ENCODE measurements at places on chromosomes 16 and 17.
A peak's percentile ranks its signal among the peaks of the same experiment; 100 is the strongest.

- H3K27me3 ChIP-seq: no peaks in the 10 kb centered on the region
- peak overlapping the region; percentile 37 for H3K27ac ChIP-seq
- no peaks in the 10 kb centered on the region for H3K36me3 ChIP-seq
These were observed 3.9 kb upstream of the ARHGAP17 start for GRCh38 chr16:25018972-25019617.

GRCh38 chr16:66639091-66639885 lies 34.8 kb downstream of the CMTM3 start:
- no peaks in the 10 kb centered on the region for H3K4me1 ChIP-seq
- peaks cover 5% of the 10 kb centered on the region for H3K27me3 ChIP-seq
- DNase-seq: no peak
- H3K27ac ChIP-seq: no peak overlapping the region
- H3K36me3 ChIP-seq: no peaks in the 10 kb centered on the region
- no peak overlapping the region for H3K4me3 ChIP-seq

- H3K4me3 ChIP-seq: no peak overlapping the region
- H3K27me3 ChIP-seq: peaks cover 16% of the 10 kb centered on the region
- peaks cover 4% of the 10 kb centered on the region for H3K4me1 ChIP-seq
- no peak for DNase-seq
- no peak overlapping the region for H3K27ac ChIP-seq
These were observed 73.1 kb upstream of the CES5A start for GRCh38 chr16:55948230-55948629.

DNA sequence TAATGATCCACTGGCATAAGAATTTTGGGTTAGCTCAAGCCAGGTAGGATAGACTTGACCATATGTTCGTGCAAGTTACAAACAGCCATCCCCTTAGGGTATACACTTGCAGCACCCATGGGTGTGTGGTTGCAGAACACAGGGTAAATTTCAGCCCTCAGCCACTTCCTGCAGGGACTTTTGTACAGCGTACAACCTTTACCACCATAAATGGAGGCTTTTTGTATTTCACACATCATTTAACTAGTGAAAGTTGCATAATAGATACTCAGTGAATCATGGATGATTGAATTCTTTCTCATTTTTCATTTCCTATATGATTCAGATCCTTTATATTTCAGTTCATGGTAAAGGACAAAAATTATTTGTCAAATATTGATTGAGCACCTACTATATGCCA lies 473.9 kb downstream of the CDH13 start:
- H3K36me3 ChIP-seq: no peaks in the 10 kb centered on the region
- H3K4me1 ChIP-seq: no peaks in the 10 kb centered on the region
- H3K4me3 ChIP-seq: no peak overlapping the region
- DNase-seq: no peak

GRCh38 chr17:64492481-64493109 lies 4.3 kb downstream of the POLG2 start:
- peak overlapping the region; percentile 50 for H3K27ac ChIP-seq
- H3K27me3 ChIP-seq: no peaks in the 10 kb centered on the region
- peaks cover 26% of the 10 kb centered on the region for H3K4me1 ChIP-seq
- no peak overlapping the region for H3K4me3 ChIP-seq
- DNase-seq: no peak
- no peaks in the 10 kb centered on the region for H3K36me3 ChIP-seq

DNA sequence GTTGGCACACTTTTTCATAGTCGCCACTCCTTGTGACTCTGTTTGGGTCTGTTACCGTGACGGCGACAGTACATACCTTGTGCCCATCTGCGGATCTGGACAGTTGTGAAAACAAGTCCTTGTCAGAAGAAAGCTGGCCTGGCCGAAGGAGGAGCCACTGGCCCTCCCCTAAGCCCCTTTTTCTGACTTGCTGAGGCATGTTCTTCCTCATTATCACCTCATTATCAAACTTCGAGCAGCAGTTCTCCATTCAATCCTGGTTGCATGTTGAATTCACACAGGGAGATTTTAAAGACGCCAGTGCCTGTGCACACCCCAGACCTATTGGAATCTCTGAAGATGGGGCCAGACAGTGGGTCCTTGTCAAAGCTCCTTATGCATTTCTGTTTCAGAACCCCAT lies 61.1 kb downstream of the CYLD start:
- H3K36me3 ChIP-seq: peaks cover 17% of the 10 kb centered on the region
- no peak for DNase-seq
- no peaks in the 10 kb centered on the region for H3K4me1 ChIP-seq
- no peaks in the 10 kb centered on the region for H3K27me3 ChIP-seq

DNA sequence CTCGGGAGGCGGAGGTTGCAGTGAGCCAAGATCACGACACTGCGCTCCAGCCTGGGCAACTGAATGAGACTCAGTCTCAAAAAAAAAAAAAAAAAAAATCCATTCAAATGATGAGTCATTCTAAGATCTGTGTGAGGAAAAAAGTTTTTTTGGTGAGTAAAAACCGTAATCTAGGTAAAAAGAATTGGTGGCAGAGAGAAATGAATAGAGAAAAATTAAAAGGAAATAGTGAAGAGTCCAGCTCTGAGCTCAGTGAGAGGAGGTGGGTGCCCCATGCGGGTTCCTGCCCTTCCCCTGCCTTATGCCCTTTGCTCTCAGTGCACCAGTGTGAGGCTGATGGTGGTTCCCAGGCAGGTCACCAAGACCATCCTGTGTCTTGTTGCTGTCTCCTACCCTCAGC lies 20.9 kb downstream of the GAN start:
- H3K36me3 ChIP-seq: no peaks in the 10 kb centered on the region
- no peak overlapping the region for H3K27ac ChIP-seq
- H3K4me3 ChIP-seq: no peak overlapping the region
- no peak for DNase-seq
- no peaks in the 10 kb centered on the region for H3K27me3 ChIP-seq

DNA sequence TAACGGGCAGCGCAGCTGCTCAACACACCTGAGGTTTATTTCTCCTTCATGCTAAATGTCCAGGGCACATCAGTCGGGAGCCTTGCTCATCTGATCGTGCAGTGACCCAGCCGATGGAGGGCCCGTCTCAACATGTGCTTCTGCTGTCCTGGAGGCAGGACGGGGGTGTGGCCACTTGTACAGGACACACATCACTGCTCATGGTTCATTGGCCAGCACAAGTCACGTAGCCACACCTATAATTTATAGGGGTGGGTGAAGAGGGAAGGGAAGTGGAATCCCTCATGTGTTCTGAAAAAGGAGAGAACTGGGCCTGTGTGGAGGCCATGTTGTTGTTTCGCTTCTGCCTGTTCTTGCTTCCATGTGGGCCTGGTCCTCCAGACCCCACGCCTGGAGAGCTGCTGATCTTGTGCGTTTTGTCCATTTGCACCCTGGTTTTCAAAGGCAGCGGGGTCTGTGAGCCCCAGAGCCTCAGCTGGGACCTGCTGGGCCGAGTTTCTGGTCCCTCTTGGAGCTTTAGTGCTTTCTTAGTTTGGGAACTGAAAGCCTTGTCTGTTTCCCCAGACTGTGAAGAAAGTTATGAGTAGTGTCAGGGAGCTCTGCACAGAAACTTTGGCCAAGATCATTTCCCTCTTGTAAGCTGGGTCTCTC lies 60.5 kb downstream of the CMIP start:
- peak overlapping the region; percentile 24 for H3K27ac ChIP-seq
- H3K36me3 ChIP-seq: no peaks in the 10 kb centered on the region
- H3K27me3 ChIP-seq: no peaks in the 10 kb centered on the region
- H3K4me1 ChIP-seq: peaks cover 4% of the 10 kb centered on the region
- no peak for DNase-seq
- H3K4me3 ChIP-seq: no peak overlapping the region
